ENCODE measurements at places on chromosomes 2 and 18.

DNA sequence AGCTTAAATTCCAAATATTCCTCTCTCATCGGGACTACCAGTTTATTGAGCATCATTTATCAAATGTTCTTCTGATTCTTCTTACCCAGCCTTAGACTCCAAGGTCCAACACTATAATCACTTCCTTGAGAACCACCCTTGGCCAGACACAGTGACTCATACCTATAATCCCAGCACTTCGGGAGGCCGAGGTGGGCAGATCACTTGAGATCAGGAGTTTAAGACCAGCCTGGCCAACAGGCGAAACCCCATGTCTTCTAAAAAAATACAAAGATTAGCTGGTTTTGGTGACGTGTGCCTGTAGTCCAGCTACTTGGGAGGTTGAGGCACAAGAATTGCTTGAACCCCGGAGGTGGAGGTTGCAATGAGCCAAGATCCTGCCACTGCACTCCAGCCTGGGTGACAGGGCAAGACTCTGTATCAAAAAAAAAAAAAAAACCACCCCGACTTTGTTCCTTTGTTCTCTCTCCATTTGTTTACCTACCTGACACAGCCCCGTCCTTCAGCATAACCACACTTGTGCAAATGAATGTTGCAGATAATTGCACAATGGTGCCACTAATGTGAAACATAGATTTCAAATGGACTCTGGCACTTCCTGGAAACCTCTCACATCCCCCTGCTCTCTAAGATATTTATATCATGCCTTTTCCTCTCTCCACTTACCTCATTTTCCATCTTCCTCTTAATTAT, 38.9 kb upstream of the LPIN2 start:
- DNase-seq, result no peak

- no peak for DNase-seq
Observed at GRCh38 chr2:206392118-206392517, 51.2 kb upstream of the ADAM23 start.

GRCh38 chr18:75035928-75036327, 173.0 kb downstream of the PTGR3 start:
- DNase-seq, result no peak

DNA sequence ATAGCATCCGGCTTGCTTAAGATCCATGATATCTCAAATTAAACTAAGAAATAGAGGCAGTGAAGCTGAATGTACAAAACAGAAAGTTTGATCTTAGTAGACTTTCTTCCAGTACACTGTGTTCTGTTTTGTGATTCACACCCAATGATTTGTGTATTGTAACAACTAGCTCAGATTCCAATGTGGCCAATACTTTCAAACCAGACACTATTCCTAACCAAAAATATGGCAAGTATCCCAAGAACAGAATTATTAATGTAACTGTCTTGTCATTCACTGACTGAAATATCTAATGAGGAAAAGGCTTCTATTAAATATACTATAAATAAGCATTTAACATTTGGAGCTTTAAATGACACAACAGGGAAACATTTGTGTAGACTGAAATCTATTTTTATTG, 299.1 kb downstream of the NRXN1 start:
- DNase-seq, result no peak

GRCh38 chr2:195600778-195601177, 56.2 kb upstream of the SLC39A10 start:
- DNase-seq, result no peak

- DNase-seq, result no peak
Observed at GRCh38 chr2:156147594-156148330, 184.8 kb downstream of the NR4A2 start.

GRCh38 chr2:240638512-240639160, 13.4 kb downstream of the GPR35 start:
- DNase-seq, result no peak

DNA sequence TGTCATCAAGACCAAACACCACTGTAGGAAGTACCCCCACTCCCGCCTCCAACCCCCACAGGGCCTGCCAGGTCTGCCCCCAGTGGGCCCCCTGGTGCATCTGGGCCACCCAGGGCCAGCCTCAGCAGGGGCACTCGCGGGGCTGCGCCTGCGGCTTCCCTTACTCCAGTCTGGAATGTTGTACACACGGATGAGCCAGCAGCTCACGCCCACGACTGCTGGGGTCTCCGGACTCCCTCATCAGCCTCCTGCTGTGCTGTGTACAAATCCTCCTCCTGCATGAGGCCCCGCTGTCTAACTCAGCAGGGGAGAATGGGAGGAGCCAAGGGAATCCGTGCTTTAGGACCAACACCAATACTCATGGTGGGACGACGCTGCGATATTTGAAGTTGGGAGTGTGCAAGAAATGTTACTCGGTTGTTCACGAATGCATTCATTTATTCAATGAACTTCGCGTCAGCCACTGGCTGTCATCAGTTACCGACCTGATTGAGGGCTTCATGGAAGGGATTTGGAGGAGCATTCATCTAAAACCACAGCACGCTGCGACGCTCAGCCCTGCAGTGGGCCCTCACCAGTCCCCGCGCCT, 654 bp upstream of the ASB1 start:
- no peak for DNase-seq

DNA sequence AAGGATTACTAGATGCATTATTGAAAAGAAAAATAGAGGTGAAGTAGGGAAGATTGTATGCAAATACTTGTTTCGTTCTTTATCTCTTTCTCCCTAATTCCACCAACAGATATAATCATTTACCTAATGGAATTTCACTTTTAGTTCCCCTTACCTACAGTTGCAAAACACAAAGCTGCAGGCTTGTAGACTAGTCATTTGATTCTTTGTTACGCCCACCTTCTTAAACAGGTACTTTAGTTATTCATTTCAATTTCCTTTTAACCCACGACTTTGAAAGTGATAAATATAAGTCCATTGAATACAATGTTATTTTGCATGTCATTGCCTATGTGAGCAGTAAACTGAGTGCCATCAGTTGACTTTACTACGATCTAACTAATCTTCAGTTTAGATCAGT, 3.9 kb upstream of the HRH4 start:
- no peak for DNase-seq

DNA sequence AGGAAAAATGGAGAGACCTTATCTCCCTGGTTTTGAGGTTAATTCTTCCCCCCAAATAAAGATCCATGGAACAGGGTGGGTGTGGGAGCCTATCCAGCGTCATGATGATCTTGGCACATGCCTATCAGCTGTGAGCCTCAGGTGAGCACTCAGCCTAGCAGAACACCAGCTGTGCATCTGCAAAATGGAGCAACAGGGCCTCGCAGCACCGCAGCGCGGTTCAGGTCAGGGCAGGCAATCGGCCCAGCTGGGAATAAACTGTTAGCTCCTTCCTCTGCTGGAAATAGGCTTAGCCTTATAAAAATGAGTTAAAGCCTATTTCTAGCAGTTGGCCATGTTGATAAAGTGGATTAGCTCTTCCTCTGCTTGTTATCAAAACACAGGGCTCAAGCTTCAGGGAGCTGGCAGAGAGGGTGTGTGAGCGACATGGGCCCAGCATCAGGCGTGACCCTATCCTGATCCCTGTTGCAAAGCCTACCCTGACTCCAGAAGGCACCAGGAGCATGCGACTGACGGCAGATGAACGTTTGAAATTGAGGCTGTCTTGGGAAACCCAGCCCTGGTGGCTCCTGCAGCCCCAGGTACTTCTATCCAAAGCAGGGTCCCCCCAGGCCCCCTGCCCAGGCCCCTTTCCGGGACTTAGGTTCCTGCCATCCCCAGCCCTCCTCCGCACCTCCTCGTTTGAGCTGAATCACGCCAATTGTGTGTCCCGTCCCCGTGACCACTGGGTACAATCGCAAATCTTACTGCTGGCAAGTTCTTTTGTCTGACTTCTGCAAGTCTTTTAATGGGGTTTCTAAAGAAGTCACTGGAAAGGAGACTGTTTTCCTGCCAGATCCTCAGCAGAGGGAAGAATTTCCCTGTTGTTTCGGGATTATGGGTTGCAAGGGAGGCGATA, 35.4 kb downstream of the ARHGEF4 start:
- no peak for DNase-seq

GRCh38 chr2:212427638-212428037, 111.0 kb downstream of the ERBB4 start:
- no peak for DNase-seq

DNA sequence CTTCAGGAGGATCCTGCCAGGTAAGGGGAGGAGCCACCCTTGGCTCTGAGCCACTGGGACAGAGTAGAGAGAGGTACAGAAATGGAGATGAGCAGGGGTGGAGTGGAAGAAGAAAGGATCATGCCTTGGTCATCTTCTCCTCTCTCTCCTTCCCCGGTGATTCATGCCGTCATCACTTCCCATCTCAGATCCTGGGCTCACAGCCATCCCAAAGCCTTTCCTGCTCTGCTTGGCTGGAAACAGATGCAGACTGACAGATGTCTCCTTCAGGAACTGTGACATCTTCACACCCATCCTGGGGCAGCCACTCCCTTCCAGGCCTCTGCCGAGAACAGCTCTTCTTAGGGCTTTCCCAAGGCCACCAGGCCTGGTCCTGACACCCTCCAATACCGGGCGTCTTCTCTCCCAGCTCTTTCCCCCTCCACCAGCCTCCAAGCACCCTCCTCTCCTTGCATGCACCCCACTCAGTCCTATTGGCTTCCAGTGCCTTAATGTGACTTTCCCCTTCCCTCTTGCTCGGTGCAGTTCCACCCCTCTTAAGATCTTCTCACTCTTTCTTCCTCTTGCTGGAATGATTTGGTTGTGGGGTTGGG, 58.3 kb upstream of the TNP1 start:
- DNase-seq, result no peak

GRCh38 chr2:60855989-60856669, 25.2 kb upstream of the REL start:
- DNase-seq, result no peak
